ENCODE measurements at places on chromosomes 2 and 18.

DNA sequence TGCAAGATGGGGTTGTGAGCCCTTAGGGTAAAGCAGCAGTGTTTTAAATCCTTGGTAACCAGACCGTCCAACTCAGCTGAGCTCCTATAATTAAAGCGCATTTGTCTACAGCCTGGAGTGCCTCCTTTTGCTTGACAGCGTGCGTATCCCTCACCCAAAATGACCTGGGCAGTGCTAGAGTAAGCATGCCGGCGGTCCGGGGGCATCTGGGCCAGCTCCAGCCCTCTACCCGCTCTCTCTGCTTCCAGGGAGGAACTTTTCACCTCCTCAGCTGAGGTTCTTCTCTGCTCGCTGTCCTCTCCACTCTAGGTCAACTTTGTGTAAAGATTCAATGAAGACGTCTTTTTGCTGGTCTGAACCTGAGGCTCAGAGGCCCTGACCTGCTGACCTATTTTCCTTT lies 102.4 kb upstream of the TPO start:
- no peak for DNase-seq

DNA sequence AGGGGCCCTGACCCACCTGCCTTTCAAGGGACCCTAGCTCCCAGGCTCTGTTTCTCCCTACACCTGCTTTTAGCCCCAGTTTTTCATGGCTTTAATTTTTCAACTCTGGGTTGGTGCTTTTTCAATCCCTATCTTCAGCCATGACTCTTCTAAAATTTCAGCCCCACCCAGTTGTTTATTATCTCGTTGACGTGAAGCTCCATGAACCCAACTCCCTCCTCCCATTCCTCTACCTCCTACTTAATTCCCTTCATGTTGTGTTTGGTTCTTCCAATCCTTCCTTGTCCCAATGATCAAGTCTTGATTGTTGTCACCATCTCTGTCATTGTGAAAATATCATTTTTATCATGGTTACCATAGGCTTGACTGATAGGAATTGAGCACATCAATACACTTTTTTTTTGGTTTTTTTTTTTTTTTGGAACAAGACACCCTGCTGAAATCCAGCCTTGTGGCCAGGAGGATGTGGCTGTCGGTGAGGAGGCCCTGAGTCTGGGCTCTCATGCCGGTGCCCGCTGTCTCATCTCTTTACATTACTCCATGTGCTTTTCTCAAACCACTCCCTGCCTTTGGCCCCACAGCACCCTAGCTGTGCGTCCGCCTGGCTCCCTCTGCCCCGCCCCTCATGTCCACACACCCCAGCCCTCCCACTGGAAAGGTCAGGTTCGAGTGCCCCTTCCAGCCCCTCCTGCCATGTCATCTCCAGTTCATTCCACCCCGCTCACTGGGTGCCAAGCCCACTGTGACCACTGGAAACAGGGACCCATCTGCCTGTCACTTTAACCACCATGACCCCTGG lies 39.3 kb downstream of the NAPG start:
- DNase-seq: no peak

- DNase-seq: no peak
Observed at GRCh38 chr2:79952616-79953015, 351.9 kb downstream of the LRRTM1 start.

- DNase-seq: no peak
Observed at GRCh38 chr2:72917877-72918553, 696 bp downstream of the EMX1 start.

DNA sequence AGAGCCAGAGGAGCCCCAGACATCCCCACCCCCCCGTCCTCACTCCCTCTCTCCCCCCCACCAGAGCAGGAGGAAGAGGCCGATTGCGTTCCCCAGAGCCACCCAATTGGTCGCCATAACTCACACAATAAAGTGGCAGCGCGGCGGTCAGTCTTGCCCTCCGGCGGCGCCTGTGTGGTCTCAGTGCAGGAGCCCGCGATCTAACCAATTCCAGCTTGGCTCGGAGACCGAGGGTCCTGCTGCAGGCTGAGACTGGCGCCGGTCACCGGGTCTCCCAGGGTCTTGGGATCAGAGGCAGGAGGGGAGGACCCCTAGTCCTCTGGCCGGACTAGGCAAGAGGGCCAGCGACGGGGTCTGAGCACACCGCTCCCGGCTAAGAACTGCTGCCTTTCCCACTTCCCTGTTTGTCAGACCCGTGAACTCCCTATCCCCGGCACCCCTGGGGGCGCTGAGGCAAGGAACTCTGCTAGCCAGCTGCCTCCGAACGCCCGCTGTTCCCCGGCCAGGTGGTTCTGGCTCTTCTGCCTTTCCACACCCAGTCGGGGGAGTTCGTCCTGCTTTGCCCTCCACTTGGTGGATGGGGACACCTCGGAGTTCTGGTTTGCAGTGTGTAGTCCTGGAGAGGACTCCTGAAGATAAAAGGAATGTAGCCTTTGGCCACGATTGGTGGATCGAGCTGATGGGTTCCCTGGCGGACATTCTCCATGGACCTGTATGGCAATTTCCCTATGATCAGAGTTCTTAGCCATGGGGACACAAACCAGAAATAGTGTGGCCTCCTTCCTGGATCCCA lies 1.0 kb upstream of the HOXD12 start:
- no peak for DNase-seq

GRCh38 chr2:185436787-185437372 lies 301.7 kb upstream of the FSIP2 start:
- no peak for DNase-seq

- no peak for DNase-seq
Observed at GRCh38 chr18:36649205-36649604, 179.6 kb downstream of the TPGS2 start.

- no peak for DNase-seq
Observed at GRCh38 chr18:62715759-62716615, 646 bp downstream of the PHLPP1 start.

DNA sequence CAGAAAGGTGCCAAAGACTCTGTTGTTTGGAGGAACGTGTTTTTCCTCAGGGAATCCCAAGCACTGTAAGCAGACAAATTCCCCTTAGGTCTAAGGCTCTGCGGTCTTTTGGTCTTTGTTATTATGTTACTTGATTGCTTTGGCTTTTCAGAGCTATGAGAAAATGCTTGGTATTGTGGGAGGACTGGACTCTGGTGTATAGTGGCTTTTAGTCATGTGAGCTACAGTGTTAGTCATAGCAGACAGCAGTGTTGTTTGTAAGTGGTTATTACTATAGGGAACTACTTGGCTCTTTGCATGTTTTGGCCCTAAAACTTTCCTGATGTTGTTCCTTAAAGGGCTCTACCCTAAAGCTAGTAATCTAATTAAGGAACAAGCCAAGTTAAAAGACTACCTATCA lies 956.2 kb upstream of the LRATD1 start:
- DNase-seq: no peak
